H7 (cell line): ENCODE measurements at places on chromosomes 7 and 10. TPM values are rescaled to one million over a fixed set of nuclear protein-coding genes. Genes with fewer than 3 reads are reported as not detected.

The KIF11 gene
- total RNA-seq, result 44.2 and 59.1 TPM in 2 replicates

DNA sequence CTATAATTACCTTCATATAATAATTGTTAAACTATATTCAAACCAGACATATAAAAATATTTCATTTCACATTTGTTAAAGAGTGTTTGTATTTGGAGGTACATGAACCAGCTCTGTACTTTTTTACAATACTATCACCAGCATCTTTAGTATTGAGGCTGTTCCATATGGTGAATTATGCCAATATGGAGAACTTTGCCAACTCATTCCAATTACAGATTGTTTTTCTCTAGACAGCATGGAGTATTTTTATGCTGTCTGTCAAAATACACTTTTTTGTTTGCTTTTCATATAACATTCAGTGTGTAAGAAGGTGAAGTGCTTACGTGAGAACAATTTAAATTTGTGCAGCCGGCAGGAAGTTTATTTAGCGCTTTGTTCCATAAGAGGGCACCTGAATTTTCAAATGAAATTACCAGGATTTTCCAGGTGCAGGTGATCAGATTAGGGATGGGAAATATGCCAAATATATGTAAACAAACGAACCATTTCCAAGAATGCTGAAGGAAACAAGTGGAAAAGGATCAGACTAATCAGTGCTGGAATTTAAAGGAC lies 54.9 kb downstream of the SEMA3E start:
- no peak for DNase-seq

DNA sequence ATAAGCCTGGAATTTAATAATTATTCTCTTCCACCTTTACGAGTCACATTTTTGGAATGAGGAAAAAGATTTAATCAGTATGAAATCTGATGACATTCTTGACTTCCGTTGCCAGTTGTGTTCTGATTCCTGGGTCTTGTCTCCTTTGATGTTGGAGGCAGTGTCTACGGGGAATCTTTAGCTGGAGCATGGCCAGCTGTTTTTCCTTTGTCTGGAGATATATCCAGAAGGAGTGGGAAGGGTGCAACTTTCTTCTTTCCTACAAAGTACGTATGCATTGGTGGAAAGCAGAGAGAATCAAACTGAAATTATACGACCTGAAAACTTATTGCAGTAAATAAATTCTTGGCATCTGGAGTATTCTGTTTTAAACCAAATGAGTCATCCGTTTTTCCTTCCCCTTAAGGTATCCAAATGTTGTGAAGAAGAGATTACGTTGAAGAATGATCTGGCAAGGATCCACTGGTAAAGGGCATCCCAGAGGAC lies 6.9 kb upstream of the GNG11 start:
- DNase-seq, result no peak

The A1CF gene
- total RNA-seq, result not detected in 2 replicates

The VENTX gene
- 25.0 and 29.2 TPM in 2 replicates for total RNA-seq

DNA sequence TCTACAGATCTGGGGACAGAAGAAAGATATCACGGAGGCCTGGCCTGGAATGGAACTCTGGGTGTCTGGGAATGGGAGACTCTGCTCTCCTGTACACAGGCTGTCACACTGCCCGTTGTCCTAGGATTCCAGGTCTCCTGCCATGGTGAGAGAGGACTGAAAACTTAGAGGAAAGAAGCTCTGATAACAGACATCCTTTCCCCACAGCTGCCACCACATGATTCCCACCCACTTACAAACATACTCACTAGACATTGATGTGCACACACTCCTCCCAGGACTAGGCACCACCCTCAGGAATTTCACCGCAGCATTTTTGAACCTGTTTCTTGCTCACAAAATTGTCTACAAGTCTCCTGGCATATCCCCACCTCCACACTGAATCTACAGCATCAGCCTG lies 5.7 kb downstream of the ZNF92 start:
- DNase-seq, result no peak

GRCh38 chr10:102211615-102212299 lies 14.3 kb upstream of the ELOVL3 start:
- DNase-seq, result no peak

The COL1A2 gene
- 37.9 and 47.8 TPM in 2 replicates for total RNA-seq

The PCDH15 gene
- total RNA-seq, result not detected in 2 replicates

DNA sequence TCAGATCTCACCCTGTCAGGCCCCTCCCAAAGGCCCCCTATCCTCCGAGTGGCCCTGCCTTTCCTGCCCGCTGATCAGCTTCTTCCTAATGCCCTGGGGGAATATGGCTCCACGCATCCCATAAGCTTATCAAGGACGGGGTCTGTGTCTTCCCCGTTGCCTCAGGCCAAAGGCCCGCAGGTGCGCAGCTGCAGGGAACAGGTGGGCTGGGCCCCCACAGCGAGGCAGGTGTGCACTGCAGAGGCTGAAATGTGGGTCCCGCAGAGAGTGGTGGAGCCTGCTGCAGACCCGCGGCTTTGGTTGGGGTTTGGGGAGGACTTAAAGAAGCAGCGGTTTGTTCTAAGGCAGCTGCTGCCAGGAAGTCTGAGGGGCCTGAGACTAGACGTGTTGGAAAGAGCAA lies 220.8 kb upstream of the TCERG1L start:
- no peak for DNase-seq

DNA sequence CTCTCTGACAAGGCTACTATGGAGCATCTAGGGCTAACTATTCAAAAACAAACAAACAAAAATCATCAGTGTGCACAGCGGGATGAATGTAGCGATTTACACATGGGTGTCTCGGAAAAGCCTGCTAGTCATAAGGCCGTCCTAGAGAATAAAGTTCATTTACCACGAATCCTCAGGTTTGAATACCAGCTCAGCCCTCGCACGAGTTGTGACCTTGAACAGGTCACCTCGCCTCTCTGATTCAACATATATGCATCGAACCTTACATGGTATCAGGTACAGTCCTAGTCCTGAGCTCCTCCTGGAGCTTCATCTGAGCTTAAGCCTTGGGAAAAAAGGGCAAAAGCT lies 572 bp downstream of the ATP5MF start:
- DNase-seq, result no peak

DNA sequence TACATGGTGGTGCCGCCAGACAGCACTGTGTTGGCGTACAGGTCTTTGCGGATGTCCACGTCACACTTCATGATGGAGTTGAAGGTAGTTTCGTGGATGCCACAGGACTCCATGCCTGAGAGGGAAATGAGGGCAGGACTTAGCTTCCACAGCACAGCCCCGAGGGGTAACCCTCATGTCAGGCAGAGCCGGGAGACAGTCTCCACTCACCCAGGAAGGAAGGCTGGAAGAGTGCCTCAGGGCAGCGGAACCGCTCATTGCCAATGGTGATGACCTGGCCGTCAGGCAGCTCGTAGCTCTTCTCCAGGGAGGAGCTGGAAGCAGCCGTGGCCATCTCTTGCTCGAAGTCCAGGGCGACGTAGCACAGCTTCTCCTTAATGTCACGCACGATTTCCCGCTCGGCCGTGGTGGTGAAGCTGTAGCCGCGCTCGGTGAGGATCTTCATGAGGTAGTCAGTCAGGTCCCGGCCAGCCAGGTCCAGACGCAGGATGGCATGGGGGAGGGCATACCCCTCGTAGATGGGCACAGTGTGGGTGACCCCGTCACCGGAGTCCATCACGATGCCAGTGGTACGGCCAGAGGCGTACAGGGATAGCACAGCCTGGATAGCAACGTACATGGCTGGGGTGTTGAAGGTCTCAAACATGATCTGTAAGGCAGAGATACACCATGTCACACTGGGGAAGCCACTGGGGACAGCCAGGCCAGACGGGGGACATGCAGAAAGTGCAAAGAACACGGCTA lies 104.6 kb upstream of the TNRC18 start:
- DNase-seq, result no peak

DNA sequence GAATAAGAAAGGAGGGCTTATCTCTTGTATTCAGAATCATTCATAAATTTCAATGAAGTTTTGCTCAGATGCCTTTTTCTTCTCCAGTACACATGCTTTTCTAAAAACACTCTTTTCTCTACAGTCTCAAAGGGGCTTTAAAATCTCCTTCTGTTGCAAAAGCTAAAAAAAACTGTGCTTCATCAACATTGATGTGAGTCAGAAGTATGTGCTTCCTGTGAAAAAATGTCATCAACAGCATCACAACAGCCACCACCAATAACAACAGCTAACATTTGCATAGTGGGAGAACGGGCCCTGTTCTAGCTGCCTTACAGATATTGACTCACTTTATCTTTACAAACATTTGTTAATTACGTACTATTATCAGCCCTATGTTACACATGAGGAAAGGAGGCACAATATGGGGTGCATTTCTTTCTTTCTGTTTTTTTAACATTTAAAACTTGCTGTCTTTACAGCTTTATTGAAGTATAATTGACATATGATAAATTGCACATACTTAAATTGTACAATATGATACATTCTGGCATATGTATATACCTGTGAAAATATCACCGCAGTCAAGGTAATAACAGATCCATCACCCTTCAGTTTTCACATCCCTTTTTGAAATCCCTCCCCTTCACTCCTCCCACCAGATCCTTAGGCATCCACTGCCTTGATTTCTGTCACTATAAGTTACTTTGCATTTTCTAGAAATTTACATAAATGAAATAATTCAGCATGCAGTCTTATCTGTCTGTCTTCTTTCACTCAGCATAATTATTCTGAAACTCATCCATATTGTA lies 1605.4 kb upstream of the LRRTM3 start:
- no peak for DNase-seq

DNA sequence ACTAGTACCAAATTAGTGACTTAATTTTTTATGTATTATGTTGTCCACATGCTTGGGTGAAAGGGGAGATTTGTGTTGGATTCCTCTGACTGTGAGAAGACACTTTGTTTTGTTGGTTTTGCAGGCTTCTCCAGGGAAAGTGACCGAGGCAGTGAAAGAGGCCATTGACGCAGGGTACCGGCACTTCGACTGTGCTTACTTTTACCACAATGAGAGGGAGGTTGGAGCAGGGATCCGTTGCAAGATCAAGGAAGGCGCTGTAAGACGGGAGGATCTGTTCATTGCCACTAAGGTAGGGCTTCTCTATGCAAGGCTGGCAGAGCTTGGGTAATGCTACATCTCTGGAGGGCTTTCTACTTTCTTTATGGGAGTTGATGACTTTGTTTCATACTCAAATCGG lies 4.5 kb downstream of the AKR1E2 start:
- no peak for DNase-seq

The GCK gene
- 2.8 and 3.7 TPM in 2 replicates for total RNA-seq

DNA sequence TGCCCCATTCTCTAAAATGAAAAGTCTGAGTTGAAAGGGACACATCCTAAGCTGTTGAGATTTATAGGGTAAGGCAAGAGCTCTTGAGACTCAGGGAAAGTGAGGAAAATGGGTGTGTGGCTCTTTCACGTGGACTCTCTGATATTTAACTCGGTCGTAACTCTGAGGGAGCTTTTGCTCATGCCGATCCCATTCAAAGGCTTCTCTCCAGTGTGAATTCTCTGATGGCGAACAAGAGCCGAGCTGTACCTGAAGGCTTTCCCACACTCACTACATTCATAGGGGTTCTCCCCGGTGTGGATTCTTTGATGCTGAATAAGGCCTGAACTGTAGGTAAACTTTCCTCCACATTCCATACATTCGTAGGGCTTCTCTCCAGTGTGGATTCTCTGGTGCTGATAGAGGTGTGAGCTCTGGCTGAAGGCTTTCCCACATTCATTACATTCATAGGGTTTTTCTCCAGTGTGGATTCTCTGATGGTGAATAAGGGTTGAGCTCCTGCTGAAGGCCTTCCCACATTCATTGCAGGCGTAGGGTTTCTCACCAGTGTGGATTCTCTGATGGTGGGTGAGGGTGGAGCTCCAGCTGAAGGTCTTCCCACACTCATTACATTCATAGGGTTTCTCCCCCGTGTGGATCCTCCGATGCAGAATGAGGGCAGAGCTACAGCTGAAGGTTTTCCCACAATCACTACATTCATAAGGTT lies 10.4 kb downstream of the ZNF3 start:
- DNase-seq, result no peak

DNA sequence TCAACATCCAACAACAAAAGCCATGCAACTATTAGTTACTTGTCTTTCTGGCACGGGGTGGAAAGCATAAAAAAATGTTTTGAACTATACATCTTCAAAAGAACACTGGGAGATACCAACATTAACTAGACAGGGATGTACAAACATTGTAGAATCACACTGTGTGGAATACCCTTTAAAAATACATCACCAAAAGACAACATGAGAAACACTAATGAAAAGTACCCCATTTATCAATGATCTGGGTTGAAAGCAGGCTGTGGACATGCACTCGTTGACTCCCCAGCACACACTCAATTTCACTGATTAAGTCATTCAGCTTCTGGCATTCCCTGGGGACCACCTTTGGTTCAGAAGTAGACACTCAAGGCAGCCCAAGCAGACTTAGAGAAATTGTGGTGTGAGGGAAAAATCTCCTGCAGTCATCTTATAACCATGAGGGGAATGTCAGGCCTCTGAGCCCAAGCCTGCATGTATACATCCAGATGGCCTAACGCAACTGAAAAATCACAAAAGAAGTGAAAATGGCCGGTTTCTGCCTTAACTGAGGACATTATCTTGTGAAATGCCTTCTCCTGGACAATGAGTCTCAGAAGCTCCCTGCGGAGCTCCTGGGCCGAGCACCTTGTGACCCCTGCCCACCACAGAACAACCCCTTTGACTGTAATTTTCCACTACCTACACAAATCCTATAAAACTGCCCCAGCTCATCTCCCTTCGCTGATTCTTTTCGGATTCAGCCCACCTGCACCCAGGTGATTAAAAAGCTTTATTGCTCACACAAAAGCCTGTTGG lies 53.0 kb downstream of the CACUL1 start:
- no peak for DNase-seq
